Brain (organoid and tissue), 16 donors: ENCODE measurements at places on chromosomes 16 and 17. TPM values are rescaled to one million over a fixed set of nuclear protein-coding genes. Genes with fewer than 3 reads are reported as not detected.

Gene CD79B
- 0.37 TPM for polyA plus RNA-seq

Gene CDRT15
- polyA plus RNA-seq = not detected

Gene SLC9A5
- 0.90 TPM for polyA plus RNA-seq

Gene FNDC8
- polyA plus RNA-seq = not detected

Gene KRT31
- polyA plus RNA-seq = 0.81 TPM

Gene GINS3
- 11.3 TPM for polyA plus RNA-seq

Gene JPT1
- 609 TPM for polyA plus RNA-seq

Gene ZNF764
- polyA plus RNA-seq = 10.6 TPM

Gene PLXDC1
- 15.8 TPM for polyA plus RNA-seq

Gene VAT1L
- 12.8 TPM for polyA plus RNA-seq

Gene GNGT2
- polyA plus RNA-seq = 1.4 TPM

Gene KRTAP4-6
- not detected for polyA plus RNA-seq

Gene PIK3R5
- polyA plus RNA-seq = 0.32 TPM

Gene NAGS
- polyA plus RNA-seq = 1.2 TPM

Gene PPY
- not detected for polyA plus RNA-seq

Gene CMTM2
- 0.32 TPM for polyA plus RNA-seq

Gene HIGD1B
- 21.9 TPM for polyA plus RNA-seq

Gene STAT3
- polyA plus RNA-seq = 81.5 TPM

Gene OR1A1
- polyA plus RNA-seq = not detected

Gene CEP112
- 2.4 TPM for polyA plus RNA-seq

Gene CCL13
- not detected for polyA plus RNA-seq

Gene HAS3
- polyA plus RNA-seq = 6.5 TPM

Gene ZFPM1
- polyA plus RNA-seq = 9.8 TPM

Gene PIK3R6
- polyA plus RNA-seq = 0.24 TPM

Gene ASGR1
- 13.4 TPM for polyA plus RNA-seq
